ENCODE measurements at places on chromosomes 5 and 9. TPM values are rescaled to one million over a fixed set of nuclear protein-coding genes. Genes with fewer than 3 reads are reported as not detected.

DNA sequence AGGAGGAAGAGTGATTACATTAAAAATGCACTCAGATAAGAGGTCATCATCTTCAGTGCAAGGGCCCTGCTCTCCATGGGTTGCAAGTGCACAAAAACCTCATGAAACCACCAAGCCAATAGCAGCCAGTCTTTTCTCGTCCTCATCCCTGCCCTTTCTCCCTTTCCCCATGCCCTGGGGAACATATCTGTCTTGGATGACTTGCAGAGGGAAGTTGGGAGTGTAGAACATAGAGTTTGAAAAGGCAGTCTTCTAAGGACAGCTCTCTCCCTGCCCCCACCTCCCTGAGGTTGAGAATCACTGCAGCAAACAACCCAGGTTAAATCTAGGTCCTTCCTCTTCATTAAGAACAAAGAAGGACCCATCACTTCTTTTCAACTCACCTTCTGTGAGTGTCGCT, 22.0 kb downstream of the DDX31 start:
- no peak overlapping the region for H3K4me3 ChIP-seq
- no peak overlapping the region for H3K27ac ChIP-seq
- no peak for DNase-seq
- no peaks in the 10 kb centered on the region for H3K27me3 ChIP-seq
- H3K36me3 ChIP-seq, result peaks cover 36% of the 10 kb centered on the region

GRCh38 chr5:54985301-54986268, at the start of gene ESM1:
ESM1 (minus strand) TSS chr5:54985593; CDS start chr5:54985517, 76 bp downstream.
- H3K36me3 ChIP-seq, result no peaks in the 10 kb centered on the region
- no peak within 1 kb of the TSS for H3K4me3 ChIP-seq
- no peak within 1 kb of the TSS for H3K27ac ChIP-seq
- no peaks in the 10 kb centered on the region for H3K27me3 ChIP-seq
- H3K4me1 ChIP-seq, result peaks cover 15% of the 10 kb centered on the region
- no peak for DNase-seq

The DTWD2 gene
- polyA plus RNA-seq, result 4.3 TPM

The CXXC5 gene
- polyA plus RNA-seq, result 2.2 TPM

DNA sequence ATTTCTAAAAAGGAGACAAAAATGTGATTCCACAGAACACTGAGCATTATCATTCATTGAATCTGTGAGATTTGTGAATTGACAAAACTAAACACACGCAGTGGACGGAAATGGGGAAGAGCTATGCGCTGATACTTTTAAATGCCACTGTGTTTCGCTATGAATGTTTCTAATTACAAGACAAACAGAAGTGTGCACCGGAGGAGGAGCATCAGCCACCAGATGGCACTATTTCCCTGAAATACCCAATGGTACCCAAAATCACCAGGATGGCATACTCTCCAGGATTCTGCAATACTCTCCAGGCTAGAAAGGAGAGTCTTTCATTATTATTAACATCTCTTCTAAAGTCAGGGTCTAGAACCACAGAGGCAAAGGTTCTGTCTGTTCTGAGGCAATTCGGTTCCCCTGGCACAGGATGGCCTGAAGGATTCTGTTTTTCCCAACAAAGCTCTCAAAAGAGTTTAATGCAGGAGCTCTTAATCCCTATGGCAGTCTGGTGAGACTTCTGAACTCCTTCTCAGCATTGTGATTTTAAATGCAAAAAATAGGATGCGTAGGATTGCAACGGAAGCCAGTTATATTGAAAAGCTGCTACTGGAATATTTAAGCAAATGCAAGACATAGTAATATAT, 13.8 kb upstream of the PUM3 start:
- DNase-seq, result peak; percentile 48
- no peak overlapping the region for H3K27ac ChIP-seq
- H3K4me3 ChIP-seq, result no peak overlapping the region
- H3K36me3 ChIP-seq, result no peaks in the 10 kb centered on the region
- no peaks in the 10 kb centered on the region for H3K4me1 ChIP-seq
